ENCODE measurements at places on chromosomes 12 and 14. TPM values are rescaled to one million over a fixed set of nuclear protein-coding genes. Genes with fewer than 3 reads are reported as not detected.

GRCh38 chr12:19970116-19970515 lies 398.2 kb upstream of the PDE3A start:
- no peak for DNase-seq

DNA sequence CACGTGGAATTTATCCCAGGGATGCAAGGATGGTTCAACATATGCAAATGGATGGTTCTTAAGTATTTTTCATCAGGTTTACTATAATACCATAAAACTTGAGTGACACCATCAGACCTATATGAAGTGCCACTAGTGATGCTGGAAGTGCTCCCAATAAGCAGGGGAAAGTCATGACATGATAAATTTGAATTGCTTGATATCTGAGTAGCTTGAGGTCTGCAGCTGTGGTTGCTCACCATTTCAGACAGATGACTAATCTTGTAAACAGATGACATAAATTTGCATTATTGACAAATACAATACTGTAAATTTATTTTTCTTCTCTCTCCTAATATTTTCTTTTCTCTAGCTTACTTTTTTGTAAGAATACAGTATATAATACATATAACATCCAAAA lies 13.7 kb upstream of the PRPF39 start:
- DNase-seq, result no peak

- no peak for DNase-seq
Measured at GRCh38 chr14:72634691-72635616, 258.9 kb downstream of the DPF3 start.

The ADAM21 gene
- total RNA-seq, result 0.12 TPM

- no peak for DNase-seq
Measured at GRCh38 chr12:99767809-99768208, 120.3 kb downstream of the GARIN6 start.

The MVK gene
- 20.1 TPM for total RNA-seq

GRCh38 chr12:47458279-47458678 lies 247.6 kb downstream of the RPAP3 start:
- DNase-seq, result no peak

The TAS2R20 gene
- total RNA-seq, result 6.4 TPM
